ENCODE measurements at places on chromosomes 7 and 10.

- no peak for DNase-seq
Observed at GRCh38 chr10:123287594-123288247, 133.5 kb downstream of the BUB3 start.

DNA sequence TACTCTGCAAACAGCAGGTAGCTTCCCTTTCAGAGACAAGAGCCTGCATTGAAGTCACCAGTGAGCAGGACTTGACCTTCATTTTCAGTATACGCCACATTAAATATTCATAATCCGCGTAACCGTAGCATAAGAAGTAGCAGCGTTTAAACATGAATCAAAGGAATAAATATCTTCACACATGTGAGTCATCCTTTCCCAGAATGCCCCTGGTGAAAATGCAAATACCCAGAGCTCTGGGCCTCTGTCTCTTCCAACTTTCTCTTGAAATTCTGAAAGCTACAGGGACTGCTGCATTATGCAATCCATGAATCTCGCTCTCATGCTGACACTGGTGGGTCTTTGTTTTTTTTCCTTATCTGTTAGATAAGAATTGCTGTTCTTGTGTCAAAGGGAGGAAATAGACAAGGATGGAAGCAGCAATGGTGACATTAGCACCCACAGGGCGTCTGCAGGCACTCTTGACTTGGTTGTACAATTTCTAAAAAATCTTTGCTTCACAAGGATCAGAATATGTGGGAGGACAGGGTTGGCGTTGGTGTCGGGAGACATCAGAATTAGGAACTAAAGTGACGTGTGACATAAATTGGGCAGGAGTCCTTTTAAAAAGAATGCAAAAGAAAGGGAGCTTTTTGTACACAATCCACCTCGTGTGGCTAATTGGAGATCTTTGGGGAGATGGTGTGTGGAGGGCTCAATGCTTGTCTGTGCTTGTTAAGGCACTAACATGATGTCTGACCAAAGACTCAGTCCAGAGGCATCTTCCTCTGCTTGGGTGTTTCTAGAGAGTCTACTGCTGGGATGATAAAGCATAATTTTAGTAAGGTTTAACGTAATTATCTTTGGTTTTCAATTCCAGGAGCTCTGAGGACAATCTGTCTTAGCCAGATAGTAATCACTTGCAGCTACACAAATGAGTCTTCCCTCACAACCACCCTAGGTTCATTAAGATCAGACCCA, 390.3 kb downstream of the KCNMA1 start:
- peak; percentile 48 for DNase-seq

DNA sequence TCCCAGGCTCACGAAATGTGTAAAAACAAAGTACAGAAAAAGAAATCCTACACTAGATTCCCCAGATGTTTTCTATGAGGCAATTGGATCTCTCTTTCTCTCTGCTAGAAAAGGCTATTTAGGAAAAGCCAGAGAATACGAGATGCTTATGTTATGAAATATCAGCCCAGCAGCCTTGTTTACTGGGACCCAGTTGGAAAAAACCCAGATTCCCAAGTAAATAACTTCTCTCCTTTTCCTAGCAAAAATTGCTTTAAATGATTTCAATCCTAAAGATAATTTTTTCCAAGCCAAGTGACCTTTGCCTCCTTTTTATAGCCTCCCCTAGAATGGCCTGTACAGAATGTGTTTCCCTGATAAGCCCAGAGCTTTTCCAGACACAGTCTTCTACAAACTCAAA, 199.3 kb downstream of the PLXNA4 start:
- no peak for DNase-seq

DNA sequence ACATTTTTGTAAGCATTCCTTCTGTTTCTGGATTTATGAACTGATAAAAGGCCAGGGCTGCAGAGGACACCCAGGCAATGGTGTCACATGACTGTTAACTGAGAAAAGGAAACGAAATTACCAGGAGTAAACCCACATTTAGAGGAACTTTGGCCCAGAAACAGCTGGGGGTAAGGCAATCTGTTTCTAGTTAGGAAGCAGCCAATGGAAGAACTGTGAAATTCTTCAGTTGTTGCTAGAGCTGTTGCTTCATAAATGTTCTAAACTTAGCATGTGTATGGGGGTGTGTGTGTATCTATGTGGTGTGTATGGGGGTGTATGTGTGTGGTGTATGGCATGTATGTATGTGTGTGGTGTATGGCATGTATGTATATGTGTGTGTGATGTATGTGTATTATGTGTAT, 11.8 kb upstream of the PDCD4 start:
- DNase-seq, result peak; percentile 14

GRCh38 chr10:91887272-91888076, 21.8 kb downstream of the FGFBP3 start:
- peak; percentile 58 for DNase-seq

DNA sequence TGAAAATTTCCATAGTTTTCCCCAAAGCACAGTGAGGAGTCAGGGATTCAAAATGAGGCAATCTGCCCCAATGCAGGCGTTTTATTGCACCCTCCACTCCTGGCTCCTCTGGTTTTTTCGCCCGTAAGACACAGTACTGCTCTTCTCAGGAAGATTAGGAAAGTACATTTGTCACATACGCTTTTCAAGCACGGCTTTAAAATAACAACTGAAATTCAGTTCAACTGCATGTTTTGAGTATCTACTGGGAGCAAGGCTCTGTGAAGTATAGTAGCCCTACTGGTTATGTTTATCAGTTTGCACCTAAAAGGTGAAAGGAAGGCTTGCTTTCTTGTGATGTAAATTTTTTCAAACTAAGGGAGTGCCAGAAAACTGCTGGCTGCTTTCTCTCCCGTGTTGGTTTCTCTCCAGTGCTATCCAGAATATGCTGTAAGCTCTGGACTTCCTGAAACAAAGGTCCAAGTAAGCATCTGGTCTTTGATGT, 1.9 kb upstream of the SGMS1 start:
- DNase-seq, result peak; percentile 9

GRCh38 chr7:44381494-44382220, 56.3 kb upstream of the CAMK2B start:
- no peak for DNase-seq

- DNase-seq, result no peak
Observed at GRCh38 chr7:44162785-44163395, 21.8 kb upstream of the MYL7 start.

DNA sequence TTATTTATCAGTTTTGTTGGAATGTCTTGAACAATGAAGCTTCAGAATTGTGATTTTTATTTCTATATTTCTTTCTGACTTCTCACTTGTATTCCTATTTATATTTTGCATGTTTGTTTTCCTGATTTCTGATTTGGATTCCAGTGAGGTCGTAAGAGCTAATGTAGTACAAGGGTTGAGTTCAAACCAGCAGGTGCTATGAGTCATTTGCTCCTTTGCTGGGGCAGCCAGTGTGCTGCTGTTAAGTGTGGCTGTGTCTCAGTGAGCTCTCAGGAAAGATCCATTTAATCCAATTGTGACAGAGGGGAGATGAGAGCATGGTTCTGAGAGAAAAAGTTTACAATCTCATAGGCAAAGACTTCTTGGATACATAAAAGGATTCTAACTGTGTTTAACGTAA, 48.6 kb downstream of the MCU start:
- DNase-seq, result peak; percentile 49

GRCh38 chr10:60611291-60611747, 167.0 kb upstream of the CDK1 start:
- peak; percentile 21 for DNase-seq

GRCh38 chr10:15868006-15868405, 7.7 kb upstream of the MINDY3 start:
- no peak for DNase-seq

GRCh38 chr10:126016156-126016805, 119.9 kb downstream of the FANK1 start:
- DNase-seq, result peak; percentile 2

DNA sequence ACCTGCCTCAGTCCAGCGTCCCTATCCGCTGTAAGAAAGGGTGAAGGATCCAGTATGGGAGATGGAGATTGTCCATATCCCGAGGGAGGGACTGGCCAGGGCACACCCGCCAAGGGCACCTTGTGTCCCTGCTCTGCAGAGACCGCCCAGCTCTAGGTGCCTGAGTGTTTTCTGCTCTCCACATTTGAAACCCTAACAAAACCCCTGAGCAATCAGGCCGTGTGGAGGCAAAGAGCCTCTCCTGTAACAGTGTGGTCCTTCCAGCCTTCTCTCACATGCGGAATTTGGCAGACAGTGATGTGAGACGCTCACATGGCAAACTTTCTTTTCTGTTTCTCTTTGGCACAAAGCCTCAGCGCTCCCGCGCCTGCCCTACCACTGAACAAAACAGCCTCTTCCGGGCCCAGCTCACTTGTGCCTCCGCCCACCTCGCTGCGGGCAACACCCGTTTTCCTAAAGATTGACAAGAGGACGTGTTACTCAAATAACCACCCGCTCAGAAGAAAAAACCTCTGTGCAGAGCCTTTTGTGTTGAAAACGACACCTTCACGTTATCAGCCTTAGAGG, 514.8 kb downstream of the DNAJB6 start:
- DNase-seq, result peak; percentile 85

- no peak for DNase-seq
Observed at GRCh38 chr7:142279601-142280000, 21.7 kb upstream of the PRSS58 start.

DNA sequence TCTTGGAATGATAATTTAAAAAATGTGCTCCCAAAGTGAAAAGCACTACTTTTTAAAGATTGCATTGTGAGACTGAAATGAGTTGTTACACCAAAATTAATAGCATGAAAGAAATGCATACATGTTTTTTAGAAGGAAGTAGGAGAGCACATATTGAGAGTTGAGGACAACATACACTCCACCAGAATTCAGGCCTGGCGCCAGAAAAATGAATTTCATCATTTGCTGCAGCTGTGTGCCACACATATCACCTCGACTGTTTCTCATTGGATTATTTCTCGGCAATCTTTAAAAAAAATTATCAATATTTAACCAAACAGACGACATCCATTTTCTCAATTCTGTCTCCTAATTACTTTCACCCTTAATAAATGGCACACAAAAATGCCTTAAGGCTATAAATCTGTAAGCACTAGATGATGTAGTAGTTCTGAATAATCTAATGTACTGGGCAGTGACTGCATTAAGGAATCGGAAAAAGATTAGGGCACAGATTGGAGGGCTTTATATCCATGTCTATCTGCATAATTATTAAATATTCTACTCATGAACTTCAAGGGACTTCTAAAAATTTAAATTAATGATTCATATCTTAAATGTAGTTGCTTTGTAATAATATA, 590.4 kb downstream of the NXPH1 start:
- DNase-seq, result no peak

- DNase-seq, result peak; percentile 49
Observed at GRCh38 chr7:14252458-14252857, 263.0 kb upstream of the ETV1 start.

DNA sequence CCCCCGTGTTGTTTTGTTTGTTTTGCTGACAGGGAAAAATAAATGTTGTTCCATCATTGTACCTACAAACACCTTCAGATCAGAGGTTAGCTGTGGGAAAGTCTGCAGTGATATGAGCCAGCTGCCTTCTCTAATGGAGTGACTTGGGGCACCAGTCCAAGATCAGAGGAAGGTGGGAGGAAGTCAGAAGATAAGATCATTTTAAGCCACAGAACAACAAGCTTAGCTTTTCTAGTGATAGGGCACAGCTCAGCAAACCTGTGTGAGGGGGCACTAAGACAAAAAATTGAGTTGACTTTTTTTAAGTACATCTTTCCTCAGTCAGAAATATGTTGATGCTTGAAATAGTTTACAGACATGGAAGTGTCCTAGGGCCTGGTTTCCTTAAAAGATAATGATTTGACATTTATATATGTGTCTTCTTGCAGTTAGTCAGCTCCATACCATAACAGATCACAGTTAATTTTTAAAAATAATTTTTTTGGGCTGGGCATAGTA, 240.3 kb upstream of the KAT6B start:
- peak; percentile 75 for DNase-seq

DNA sequence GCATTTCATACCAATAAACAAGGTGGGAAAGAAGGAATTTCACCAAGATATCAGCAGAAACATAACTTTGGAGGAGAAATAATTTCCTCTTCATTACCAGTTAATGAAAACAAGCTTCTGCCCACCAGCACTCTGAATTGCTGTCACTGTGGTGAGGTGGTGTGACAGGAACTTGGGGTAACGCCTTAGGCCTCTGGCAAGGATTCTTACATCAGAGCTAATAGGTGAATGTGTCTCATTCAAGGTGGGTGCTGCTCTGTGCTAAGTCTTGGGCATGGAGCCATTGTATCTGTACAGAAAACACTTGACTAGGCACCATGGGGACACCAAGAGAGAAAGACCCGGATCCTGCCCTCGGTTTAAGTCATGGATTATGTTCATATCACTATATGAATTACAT, 8.3 kb upstream of the LOXL4 start:
- no peak for DNase-seq

GRCh38 chr10:22544325-22545068, 169.9 kb downstream of the PIP4K2A start:
- no peak for DNase-seq

- DNase-seq, result no peak
Observed at GRCh38 chr10:98168147-98168546, 33.7 kb downstream of the R3HCC1L start.

DNA sequence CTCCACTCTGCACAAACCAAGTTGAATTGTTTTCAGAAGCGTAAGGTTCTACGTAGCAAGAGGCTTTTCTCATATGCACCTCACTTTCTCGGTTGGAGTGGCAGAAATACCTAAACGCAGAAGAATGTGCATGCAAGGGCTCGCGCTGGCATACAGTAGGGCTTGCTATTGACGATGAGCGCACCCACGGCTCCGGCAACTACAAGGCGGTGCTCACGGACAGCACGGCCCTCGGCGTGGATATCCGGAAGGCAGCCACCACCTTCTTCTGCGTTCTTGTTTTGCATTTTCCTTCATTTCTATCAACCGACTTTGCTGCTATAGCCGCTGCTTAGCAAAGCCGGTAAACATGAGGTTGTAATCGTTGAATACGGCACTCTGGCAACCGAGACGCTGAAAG, 51.1 kb upstream of the UBE3C start:
- DNase-seq, result no peak

DNA sequence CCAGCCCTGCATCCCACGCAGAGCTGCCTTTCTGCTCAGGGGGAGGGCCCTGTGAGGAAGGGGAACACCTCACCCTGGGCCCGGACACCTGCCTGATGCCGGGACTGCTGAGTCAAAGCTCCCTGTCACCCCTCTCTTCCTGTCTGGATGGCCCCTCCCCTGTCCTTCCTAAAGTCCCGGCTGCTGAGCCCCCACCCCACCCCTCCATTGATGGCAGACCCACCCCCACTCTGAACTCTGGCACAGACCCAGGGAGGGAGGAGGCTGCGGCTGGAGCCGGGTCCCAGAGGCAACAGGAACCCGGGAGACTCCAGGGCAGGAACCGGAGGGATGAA, 78.7 kb downstream of the ELFN1 start:
- DNase-seq, result no peak

DNA sequence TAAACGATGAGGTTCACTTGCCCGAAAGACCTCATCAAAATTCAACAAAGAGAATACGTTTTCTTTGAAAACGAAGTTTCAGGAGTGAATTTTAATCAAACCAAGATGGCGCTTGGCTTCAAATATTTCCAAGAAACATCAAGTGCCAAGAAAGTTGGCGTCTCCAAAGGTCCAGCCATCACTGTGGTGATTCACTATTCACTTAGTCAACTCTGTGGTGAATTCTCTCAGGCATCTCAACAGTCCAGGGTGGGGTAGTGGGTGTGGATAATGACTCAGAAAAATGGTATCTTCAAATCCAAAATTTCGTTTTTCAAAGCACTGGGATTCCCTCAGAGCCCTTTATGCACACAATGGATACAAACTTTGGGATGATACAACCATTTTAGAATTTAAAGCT, 133.1 kb downstream of the SVIL start:
- no peak for DNase-seq

- no peak for DNase-seq
Observed at GRCh38 chr10:30816159-30816819, 186.7 kb upstream of the LYZL2 start.

- no peak for DNase-seq
Observed at GRCh38 chr7:22601003-22601402, 101.0 kb upstream of the STEAP1B start.
